Activated T-helper 2 cell treated with anti-CD3 and anti-CD28 coated beads, Interferon-gamma antibody, Interleukin-2, Interleukin-4, amounts not matched to agents 10 μg/mL and 5 μg/mL and 100 μg/mL, durations not matched to agents 14 hours and 24 hours and 36 hours (primary cell): ENCODE measurements at places on chromosomes 3 and 15. TPM values are rescaled to one million over a fixed set of nuclear protein-coding genes. Genes with fewer than 3 reads are reported as not detected.

The ANKRD63 gene
- 0.41 and 0.48 TPM in 2 replicates for total RNA-seq

The CA12 gene
- total RNA-seq: 0.46 TPM in 2 replicates

DNA sequence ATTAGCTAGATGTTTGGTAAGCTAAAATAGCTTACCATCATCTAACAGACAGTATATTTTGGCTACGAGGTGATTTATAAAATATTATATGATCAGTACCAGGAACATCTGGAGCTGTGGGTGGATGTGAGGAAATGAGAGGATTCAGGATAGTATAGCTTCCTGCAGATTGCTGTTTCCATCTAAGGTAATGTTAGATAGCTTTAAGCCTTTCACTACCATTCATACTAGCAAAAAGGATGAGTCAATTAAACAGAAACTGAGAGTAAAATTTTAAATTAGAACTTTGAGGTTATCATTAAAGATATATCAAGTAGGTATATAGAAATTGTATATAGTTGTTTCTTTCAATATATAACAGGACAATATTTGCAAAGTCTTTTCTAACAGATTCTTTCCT lies 8.0 kb downstream of the ZBTB20 start:
- no peak for DNase-seq

The FAM107A gene
- total RNA-seq: not detected in 2 replicates

The GPR27 gene
- 0.62 and 0.94 TPM in 2 replicates for total RNA-seq

The PCCB gene
- 44.5 and 47.5 TPM in 2 replicates for total RNA-seq

DNA sequence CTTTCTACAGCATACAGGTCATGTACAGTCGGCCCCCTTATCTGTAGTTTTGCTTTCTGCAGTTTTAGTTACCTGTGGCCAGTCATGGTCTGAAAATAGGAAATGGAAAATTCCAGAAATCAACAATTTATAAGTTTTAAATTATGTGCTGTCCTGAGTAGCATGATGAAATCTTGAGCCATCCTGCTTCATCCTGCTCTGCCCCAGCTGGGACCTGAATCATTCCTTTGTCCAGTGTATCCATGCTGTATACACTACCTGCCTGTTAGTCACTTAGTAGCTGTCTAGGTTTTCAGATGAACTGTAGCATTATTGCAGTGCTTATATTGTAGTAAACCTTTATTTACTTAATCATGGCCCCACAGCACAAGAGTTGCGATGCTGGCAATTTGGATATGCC lies 44.8 kb downstream of the AP4E1 start:
- no peak for DNase-seq

The PLA2G4E gene
- total RNA-seq: not detected in 2 replicates

GRCh38 chr3:104596054-104596453 lies 770.7 kb upstream of the ALCAM start:
- no peak for DNase-seq

- no peak for DNase-seq
Observed at GRCh38 chr15:71143373-71144310, 28.4 kb downstream of the THSD4 start.

DNA sequence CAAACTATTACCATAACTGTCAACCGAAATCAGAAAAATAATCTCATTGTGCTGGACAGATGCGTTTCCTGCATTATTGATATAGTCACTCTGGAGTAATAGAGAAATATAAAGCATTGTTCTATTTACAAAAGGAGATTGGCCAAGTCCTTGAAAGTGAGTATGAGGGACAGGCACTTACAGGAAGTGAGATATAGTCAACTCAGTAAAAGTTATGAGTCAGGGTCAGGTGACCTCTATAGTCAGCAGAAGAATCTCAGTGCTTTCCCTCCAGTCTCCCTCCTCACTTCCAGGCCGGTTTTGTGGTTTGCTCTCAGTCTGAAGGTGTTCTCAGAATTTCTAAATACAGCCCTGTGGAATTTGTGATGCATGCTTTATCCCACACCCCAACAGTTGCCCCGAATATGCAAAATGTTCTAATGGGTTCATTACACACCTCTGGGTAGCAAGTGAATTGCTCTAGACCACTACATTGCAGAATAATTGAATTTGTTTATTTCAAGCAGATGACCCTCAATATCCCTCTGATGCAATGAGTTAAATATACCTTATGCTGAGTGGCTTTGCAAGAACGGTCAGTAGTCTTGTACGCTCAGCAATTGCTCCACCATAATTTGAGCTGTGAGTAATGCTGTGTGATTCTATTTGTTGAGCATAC lies 787.7 kb downstream of the MCTP2 start:
- DNase-seq: no peak
